ENCODE measurements at places on chromosomes 1 and 21.

- DNase-seq, result no peak
Observed at GRCh38 chr1:230781594-230781993, 34.4 kb downstream of the CAPN9 start.

- no peak for DNase-seq
Observed at GRCh38 chr1:116971258-116971860, 30.2 kb upstream of the CD101 start.

- DNase-seq, result no peak
Observed at GRCh38 chr1:3159121-3159520, 90.1 kb downstream of the PRDM16 start.

- no peak for DNase-seq
Observed at GRCh38 chr1:116290085-116290705, 82.8 kb upstream of the ATP1A1 start.

DNA sequence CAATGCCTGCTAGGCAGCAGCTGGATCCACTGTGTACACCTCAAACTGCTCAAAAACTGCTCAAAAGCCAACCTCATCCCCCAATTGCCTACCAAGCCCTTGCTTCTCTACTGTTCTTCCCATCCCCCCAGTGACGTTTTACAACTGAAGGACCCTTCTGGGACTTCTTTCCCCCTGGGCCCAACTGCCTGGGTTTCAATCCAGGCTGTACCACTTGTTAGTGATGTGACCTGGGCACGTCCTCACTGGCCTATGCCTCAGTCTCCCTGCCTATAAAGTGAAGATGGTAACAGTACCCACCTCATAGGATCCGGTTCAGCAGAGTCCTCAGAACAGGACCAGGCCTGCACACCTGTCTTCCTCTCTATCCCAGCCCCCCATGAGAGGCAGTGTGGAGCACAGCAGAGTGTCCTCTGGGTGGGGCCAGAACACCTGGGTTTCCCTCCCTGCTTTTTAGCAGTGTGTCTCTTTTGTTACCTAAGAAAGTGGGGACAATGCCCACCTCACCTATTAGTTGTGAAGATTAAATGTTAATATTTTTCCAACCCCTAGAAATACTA, 1.9 kb upstream of the TEKT2 start:
- DNase-seq, result no peak

- no peak for DNase-seq
Observed at GRCh38 chr1:184838504-184838951, 83.9 kb upstream of the EDEM3 start.

GRCh38 chr1:179169616-179170467, 59.6 kb downstream of the ABL2 start:
- no peak for DNase-seq

DNA sequence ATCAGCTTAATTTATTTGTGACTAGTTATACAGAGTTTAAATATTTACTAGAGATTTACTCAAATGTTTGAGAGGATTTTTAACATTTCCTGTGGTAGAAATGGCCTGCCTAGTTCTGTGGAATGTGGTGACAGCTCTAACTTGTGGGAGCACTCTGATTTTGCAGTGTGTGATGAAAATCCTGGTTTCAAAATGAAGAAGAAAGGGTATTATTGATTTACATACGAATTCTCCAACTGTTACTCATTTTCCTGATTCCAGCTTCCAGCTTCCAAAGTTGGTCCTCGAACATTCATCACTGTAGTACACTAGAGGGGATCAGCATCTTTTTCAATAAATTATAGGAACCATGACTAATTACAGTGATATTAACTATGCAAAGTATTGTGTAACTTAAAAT, 462.7 kb upstream of the PKN2 start:
- DNase-seq, result no peak

DNA sequence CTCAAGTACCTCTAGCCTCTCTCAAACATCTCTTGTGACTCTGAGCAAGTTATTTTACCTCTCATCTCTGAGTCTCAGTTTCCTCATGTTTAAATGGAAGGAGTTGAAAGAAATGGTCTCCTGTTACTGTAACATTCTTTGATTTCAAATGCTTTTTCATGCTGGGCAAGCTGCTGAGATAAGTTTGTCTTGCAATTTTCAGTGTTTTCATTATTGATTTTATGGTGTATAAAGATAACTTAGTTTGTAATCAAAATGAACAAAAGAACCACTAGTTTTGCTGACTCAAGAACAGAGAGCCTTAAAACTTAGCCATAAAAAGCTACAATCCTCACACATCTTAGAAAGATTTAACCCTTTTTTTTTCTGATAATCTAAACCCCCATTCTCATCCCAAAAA, 4.5 kb downstream of the LIPI start:
- no peak for DNase-seq

- DNase-seq, result no peak
Observed at GRCh38 chr1:215501496-215501895, 65.6 kb upstream of the KCTD3 start.

DNA sequence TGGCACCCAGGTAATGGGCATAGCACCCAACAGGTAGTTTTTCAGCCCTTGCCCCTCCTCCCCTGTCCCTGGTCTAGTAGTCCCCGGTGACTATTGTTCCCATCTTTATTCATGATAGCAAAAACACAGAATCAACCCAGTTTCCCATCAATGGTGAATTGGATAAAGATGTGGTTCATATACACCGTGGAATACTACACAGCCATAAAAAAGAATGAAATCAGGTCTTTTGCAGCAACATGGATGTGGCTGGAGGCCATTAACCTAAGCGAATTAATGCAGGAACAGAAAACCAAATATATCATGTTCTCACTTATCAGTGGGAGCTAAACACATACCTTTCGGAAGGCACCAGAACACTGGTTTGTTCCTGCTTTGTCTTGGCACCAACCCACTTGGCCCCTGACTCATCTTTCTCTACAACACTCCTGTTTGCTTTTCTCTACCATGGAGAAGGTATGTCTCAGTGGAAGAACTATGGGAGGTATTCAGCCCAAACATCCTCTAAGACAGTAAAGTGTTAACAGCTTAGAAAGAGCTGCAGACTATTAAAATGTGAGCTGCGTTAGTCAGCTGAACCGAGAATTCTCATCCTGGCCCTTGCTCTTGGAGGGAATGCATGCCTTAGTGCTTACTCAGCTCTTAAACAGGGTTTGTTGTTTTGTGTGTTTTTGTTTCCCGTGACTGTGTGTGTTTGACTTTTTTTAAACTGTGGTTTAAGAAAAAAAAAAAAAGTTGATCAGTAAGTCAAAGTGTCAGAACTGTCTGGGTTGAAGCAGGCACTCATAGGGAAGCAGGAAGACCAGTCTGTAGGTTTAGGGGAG, 203.0 kb downstream of the TOMM20 start:
- DNase-seq, result no peak

DNA sequence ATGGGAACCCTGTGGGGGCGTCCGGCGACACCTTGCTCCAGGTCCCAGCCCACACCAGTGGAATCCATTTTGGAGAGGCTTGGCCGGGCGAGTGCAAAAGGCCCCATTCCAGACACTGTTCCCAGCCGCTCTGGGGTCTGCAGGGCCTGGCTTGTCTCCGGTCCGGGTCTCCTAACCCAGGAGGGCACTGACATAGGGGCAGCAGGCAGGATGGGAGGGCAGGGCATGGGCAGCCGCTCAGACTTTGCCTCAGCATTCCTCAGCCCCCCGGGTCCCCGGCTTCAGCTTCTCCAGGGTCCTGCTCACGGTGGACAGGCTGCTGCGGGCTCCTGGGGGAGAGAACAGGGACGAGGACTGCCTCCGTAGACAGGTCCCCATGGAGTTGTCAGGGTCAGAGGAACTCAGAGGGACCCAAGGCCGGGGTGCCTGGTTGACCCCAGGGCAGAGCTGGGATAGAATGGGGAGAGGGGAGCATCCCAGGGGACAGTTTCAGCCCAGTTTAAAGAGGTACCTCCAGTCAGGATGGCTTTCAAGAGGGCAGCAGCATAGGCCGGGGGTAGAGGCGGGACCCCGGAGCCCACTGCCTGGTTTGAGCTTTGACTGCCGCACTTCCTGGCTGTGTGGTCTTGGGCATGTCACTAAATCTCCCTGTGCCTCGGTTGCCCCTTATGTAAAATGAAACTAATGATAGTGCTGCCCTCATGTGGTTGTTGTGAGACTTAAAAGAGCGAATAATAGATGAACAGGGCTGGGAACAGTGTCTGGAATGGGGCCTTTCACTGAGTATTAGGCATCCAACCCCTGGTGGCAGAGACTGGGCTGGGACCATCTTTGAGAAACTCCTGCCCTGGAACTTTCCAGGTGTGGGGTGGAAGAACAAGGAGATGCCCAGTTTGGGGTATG, 3.7 kb downstream of the KNCN start:
- DNase-seq, result no peak

GRCh38 chr21:37407719-37408420, 41.3 kb downstream of the DYRK1A start:
- DNase-seq, result no peak
